ENCODE measurements at places on chromosomes 7 and 10. TPM values are rescaled to one million over a fixed set of nuclear protein-coding genes. Genes with fewer than 3 reads are reported as not detected.

GRCh38 chr7:112699725-112700513, 90.3 kb downstream of the TMEM168 start:
- no peak for DNase-seq

DNA sequence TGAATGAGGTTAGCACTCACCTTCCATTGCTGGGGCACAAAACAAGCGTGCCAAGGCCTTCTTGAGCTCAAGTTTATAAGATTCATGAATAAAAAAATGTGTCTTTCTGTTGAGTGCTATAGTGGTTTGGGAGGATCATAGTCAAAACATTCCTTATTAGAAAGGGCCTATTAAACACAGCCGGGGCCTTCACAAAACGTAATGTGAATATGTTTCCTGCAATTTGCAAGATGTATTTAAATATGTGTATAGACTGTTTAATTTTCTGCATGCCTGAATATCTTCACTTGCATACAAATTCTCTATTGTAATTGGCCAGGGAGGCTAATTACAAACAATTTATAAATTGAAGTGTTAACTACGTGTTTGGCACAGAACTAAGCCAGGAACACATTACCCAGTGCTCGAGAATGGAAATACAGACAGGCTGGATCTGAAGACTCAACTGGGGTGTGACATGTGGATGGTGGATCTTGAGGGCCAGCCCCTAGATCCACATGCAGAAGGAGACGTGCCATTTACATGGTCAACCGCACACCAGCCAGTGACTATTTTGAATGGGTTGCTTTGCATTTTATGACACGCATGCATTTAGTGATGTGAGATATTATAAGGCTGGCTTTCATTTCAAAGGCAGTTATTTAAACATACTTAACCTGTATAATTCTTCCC, 31.3 kb downstream of the LYZL2 start:
- DNase-seq: no peak

- no peak for DNase-seq
Observed at GRCh38 chr7:105429746-105430612, 41.3 kb upstream of the SRPK2 start.

DNA sequence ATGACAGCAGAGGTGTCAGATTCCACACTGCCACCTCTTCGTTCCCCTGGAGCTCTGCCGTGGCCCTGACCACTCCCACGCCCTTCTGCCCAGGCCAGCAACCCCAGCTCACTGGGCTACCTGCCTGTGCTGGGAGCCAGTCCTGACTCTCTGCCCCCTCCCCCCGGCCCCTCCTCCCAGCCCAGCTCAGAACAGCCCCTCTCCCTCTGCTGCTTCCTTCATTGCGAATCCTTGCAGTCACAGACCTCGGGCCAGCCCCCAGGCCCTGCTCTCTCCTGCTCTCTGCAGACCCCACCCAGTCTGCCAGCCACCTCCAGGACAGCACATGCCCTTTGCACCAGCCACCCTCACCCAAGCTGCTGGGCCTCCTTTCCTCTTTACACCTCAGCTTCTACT, 60.4 kb downstream of the TCERG1L start:
- DNase-seq: no peak

DNA sequence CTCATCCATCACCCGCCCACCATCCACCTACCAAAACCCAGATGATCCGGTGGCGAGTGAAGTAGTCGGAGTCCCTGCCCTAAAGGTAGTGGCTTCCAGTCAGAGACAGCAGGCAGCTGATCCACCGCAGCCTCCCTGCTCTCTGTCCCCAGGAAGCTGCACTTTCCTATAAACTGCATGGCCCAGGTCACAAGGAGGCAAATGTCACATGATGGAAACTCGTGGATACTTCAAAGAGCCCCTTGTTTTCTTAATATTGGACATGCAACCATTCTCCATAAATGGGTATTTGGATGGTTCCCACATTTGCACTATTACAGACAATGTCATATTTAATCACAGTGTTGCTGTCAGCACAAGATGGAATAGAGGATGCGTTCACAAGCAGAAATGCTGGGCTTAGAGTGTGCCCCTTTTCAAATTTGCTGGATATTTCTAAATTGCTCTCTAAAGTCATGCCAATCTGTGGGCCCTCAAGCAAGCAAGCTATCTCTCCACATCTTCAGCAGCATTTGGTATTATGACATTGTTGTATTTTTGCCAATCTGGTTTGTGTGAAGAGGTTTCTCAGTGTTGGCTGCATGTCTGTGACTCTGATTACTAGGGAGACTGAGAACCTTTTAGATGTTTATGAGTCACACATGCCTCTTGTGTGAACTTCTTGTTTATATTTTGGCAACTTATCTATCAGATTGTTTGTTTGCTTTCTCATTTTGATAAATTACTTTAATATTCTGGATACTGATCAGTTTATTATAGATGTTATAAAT, 822.0 kb downstream of the TNS3 start:
- no peak for DNase-seq

GRCh38 chr7:149598721-149599308, 101.2 kb upstream of the ZNF746 start:
- DNase-seq: no peak

DNA sequence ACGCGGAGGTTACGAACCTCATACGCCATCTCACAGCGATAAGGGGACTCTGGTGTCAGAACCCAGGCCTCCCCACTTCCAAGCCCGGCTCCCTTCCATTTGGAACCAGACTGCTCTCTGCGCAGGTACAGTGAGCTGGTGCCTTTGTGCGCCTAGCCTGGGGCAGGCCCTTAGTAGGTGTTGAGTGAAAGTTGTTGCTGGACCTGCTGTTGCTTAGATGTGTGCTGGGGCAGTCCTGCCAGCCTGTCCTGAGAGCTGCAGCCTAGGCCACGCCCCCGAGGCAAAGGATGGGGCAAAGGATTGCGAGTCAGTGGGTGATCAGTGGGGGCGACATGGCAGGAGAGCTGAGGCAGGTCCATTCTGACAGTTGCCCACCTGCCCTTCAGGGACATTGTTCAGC, 72.5 kb upstream of the BTBD16 start:
- DNase-seq: no peak

- no peak for DNase-seq
Observed at GRCh38 chr7:27165996-27166530, 726 bp upstream of the HOXA9 start.

DNA sequence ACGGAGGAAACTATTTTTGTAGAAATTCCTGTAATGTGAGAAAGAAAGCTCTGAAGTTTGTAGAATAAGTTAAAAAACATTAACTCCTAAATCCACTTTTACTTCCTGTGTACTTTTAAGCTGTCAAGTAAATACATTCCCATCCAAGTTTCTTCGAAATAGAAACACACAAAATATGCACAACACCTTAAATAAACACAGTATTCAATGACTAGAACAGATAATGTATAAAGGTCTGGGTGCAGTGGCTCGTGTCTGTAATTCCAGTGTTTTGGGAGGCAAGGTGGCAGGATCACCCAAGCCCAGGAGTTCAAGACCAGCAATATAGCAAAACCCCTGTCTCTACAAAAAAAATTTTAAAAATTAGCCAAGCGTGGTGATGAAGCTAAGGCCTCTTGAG, 121.9 kb upstream of the ODAD2 start:
- no peak for DNase-seq

DNA sequence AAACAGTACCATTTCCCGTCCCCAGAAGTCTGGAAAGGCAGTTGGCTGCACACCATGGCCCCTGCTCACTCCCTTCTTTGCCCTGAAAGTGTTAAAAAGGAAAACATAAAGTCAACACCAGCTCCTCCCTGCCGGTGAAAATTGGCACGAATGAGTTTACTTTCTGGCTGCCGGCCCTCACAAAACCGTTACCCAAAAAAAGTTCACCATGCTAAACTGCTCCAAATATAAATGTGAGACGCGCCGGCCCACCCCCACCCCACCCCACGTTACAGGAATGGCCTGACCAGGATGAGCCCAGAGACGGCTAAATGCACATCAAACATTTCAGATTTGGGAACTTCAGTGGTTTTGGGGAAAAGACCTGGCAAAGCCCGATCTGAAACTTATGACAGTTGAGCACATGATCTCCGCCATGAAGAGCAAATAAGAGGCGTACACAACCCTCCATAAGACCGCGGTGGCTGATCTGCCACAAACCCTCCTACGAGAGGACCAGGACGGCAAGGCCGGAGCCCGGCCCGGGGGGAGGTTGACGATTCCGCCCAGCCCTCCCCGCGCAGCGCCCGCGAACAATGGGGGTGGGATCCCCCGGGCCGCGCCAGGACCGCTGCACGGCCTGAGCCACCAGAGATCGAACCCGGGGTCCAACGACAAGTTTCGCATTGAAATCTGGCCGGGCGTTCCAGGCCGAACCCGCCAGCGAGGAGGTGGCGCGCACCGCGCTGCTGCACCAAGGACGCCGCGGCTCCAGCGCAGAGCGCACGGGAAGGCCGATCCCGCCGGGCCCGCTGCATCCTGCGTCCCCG, 952 bp downstream of the DIP2C start:
- no peak for DNase-seq

DNA sequence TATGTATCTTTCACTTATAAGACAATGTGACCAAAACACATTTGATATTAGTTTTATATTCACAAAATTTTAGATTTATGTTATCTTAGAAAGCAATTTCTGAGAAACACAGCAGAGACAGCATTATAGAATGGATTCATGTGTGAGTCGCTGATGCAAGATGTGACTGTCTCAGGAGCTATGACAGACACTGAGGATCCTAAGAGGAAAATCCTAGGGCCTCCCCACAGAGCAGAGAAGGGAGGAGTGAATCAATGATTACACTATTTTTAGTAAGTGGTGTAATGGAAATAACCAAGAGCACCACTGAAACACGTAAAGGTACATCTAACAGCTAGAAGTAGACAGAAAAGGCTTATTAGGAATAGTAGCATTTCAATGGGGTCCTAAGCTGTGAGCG, 204.0 kb upstream of the PTN start:
- DNase-seq: no peak

DNA sequence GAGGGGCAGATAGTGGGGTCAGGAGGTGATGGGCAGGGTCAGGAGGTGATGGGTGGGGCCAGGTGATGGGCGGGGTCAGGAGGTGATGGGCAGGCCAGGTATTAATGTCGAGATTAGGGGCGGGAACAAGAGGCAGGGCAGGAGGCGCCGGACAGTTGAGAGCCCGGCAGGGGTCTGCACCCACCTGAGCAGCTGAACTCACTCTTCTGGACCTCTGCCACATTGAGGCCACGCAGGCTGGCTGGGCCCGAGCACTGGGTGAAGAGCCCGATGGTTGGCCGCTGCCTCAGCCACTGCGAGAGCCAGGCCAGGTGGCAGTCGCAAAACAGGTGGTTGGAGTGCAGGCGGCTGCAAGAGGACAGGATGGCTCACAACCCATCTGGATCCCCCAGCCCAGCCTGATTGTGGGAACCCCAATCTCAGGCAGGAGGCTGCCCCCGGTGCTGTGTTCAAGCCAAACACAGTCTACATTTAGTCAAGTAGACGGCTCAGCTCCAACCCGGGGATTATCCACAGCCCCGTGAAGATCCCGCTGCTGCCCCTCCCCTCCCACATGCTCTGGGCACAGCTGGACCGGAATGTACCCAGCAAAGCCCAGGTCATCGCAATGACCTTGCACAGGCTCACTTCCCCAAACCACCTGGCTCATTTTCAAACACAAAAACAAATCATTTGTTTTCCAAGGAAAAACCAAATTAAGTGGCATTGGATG, 122.3 kb downstream of the SLIT1 start:
- DNase-seq: no peak

- DNase-seq: no peak
Observed at GRCh38 chr7:41451826-41452225, 251.1 kb downstream of the INHBA start.

- DNase-seq: no peak
Observed at GRCh38 chr7:5418285-5418582, 5.4 kb downstream of the TNRC18 start.

DNA sequence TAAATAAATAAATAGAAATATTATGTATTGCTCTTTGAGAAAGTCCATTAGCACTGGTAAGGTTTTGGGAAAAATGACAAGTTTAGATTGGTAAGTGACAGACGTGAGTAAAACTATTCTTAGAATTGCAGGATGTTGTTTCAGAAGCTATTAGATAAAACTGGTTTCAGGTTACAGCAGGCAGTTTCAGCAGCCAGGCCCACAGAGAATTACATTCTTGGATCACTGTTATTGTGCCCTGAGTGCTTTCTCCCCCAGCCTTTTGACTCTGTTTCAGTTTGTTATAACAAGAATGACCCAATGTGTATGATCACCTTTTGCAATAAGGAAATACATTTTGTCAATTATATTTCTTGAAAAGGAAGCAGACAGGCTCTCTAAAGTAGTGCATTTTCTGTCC, 86.5 kb downstream of the DKK1 start:
- no peak for DNase-seq

- no peak for DNase-seq
Observed at GRCh38 chr10:131233611-131234258, 77.8 kb downstream of the TCERG1L start.

GRCh38 chr7:81155654-81156373, 237.0 kb upstream of the SEMA3C start:
- DNase-seq: peak; percentile 14

- no peak for DNase-seq
Observed at GRCh38 chr10:124522933-124523871, 61.6 kb downstream of the LHPP start.

DNA sequence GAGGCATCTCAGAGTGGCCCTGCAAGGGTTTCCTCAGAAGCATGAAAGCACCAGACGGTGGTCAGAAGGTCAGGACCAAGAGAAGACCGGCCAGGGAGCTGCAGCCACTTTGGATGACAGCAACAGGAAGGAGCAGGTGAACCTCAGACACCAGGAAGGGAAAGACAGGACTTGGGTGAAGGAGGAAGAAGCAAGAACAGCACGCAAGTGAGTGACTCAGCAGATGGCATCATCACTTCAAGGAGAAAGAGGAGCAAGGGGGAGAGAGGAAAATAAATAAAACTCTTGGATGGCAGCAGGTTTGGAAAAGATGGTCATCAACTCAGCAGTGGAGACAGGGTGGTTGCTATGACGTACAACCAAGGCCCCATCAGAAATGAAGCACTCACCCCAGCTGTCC, 31.6 kb downstream of the NCAPG2 start:
- DNase-seq: no peak

GRCh38 chr10:85459906-85460305, 906.7 kb downstream of the GRID1 start:
- no peak for DNase-seq

GRCh38 chr10:83580373-83581012, 558.8 kb upstream of the GHITM start:
- no peak for DNase-seq

The NKX1-2 gene
- total RNA-seq: not detected

The EMX2 gene
- 0.95 TPM for total RNA-seq

The CXCL12 gene
- total RNA-seq: 154 TPM

The FKBP14 gene
- 79.1 TPM for total RNA-seq

The WDR91 gene
- total RNA-seq: 11.4 TPM

The SPDYE1 gene
- total RNA-seq: not detected

The SLC13A1 gene
- not detected for total RNA-seq

The TMEM130 gene
- total RNA-seq: 9.5 TPM

The AMZ1 gene
- total RNA-seq: 0.11 TPM

The WIPF3 gene
- total RNA-seq: 0.95 TPM

The ADAM22 gene
- 32.5 TPM for total RNA-seq

The SEMA3D gene
- 102 TPM for total RNA-seq

The ADRA2A gene
- 3.6 TPM for total RNA-seq

The UTF1 gene
- total RNA-seq: not detected

Data from urinary bladder (tissue), 4 donors.